ENCODE measurements at places on chromosomes 2 and 18.

- DNase-seq: no peak
These were observed 1.8 kb downstream of the RNF138 start for GRCh38 chr18:32093523-32093922.

DNA sequence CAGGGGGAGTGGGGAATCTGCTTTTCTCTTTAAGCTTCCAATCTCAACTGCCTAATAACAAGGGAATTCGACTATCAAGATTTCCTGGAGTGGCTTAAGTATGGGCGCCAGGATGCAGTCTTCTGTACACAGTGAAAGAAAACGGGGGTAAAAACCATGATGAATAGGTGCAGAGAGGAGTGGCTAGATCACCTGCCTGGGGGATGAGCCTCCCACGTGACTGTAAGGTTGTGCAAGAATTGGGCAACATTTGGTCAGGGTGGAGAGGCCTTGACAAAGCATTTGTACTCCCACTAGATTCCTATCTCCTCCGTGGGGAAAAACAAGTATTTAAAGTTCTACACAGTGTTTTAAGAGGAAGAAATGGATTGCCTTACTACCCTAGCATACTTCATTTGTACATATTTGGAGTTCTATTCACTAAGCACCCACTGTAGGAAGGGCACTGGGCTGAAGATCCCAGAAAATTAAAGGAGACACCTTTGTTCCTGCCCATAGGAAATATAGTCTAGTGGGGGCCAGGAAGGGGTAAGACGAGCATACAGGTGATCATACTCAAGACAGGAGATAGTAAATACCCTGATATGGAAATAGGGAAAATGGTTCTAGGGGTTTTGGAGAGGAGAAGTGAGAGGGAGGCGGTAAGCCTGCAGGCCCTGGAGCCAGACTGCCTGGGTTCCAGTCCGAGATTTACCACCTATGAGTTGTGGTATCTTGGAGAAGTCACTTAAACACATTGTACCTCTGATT, 29.2 kb downstream of the EPAS1 start:
- no peak for DNase-seq

DNA sequence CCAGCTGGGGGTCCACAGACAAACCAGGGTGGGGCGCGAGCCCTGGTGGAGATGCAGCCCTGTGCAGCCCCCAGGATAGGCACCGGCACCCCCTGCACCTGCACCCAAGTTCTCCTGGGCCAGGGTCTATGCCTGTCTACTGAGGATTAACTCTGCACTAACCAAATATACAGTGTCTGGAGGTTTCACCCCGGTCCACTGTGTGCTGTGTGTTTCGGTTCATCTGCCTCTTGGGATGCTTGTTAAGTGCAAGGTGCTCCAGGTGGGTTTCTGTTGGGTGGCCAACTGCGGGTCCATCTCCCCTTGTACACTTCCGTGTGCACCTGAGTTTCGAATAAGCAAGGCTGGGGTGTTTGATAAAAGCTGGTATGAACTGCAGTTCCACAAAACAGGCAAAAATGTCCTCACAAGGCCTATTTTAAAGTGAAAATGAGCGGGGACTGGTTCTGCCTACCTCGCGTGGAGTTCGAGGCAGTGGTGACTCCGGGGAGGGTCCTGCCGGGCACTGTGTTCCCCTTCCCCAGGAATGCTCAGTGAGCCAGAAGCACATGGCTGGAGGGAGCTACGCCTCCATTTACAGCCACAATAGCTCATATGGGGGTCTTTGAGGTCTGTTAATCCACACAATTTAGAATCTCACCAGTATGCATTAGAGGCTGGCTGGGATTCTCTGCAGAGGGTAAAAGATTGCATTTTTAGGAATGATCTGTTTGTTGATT, 70.7 kb downstream of the EDAR start:
- DNase-seq: peak; percentile 40

DNA sequence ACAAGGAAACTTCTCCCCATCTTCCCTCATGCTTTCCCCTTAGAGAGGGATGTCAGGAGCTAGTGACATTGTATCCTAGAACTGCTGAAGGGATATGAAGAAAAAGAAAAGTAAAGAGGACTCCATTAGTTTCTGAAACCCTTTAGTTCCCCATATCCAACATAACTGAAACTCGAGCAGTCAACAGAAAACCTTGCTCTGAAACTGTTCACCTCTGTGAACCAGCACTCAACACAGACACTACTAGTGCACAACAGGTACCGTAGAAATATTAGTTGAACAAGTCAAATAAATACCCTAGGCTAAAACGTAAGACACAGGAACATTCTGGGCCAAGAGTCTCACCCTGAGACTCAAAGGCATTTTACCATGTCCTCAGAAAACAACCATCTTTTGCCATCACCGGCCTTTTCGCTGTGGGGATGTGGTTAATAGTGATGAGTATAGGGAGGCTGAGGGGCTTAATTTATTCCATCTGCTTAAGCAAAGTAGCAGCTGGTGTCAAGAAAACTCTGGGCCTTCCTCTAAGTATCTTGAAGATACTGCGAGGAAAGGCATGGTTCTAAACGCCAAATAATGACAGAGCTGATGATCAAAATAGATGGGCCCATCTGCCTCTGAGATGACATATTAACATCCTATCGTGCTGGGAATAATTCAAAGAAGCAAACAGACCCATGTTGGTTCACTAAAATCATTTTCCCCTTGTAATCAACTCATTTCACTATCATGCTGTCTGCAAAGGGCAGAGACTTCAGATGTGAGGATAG, 156.8 kb downstream of the STK39 start:
- no peak for DNase-seq

DNA sequence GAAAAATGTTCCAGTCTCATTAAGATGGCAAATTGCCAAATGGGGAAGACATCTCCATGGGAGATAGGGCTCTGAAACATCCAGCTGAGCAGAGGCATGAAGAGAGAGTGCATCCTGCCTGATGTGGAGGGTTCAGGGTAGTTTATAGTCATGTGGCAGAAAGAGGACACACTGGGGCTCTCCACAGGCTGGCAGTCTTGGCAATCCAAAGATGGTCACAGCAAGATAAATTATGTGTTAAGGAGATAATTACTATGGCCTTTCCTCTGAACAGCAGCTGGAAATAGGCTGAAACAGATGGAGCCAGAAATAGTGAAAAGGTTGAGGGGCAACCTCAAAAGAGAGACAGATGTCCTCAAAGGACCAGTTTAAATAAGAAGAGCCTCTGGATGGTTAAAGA, 97.2 kb downstream of the DCC start:
- DNase-seq: no peak

- peak; percentile 63 for DNase-seq
These were observed 9.0 kb downstream of the CAPN10 start for GRCh38 chr2:240595381-240596079.

GRCh38 chr18:80238651-80239260, 8.6 kb downstream of the PARD6G start:
- no peak for DNase-seq

DNA sequence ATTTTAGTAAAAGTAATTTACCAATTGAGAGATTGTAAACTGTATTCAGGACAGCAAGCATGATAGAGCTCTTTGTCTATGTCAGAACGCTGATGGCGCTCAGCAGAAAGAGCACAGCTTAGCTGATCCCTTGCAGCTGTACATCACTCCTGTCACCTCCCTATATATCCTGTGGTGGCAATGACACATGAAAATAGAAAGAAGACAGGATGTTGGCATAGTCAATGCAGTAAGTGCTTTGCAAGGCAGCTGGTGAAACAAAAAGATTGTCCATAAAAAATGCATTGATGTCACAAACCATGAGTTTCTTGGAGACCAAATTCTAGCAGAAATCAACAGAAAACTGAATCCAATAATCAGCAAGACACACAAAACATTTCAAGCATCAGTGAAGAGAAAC, 221.5 kb downstream of the RIT2 start:
- DNase-seq: no peak

DNA sequence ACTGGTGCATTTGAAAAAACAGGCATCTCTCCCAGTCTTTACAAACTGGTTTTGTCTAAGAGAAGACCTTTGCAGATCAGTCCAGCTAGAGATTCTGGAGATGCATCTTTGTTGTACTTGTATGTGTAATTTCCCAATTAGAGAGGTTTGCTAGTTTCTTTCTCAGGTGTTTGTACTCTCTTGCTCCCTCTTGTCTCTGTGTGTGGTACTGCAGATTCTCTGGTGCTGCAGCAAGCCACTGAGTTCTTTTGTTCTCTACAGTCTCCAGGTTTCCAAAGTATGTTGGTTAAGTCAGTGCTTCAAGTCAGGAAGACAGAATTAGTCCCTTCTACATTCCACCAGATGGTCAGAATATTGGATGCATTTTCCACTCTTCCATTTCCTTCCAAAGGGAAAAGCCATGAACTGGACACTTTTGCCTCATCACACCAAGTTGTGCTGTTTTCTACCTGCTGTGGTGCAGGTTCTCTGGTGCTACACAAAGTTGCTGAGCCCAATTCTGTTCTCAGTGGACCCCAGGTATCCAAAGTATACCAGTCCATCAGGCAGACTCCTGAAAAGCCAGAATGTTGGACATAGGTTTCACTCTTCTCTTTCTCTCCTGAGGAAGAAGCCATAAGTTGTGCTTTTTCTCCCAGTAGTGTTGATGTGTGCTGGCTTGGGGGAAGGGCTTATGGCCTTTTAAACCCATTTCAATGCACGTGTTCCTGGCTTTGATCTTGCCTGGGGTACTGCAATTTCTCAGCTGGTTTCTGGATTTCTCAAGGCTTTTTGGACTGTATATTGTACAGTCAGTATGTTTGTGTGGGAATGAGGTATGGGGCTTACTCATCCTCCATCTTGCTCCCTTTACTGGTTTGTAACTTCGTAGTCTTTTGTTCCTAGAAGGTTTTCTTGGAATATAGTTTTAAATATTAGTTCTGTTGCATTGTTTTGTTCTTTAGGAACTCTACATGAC, 29.8 kb downstream of the EPC2 start:
- no peak for DNase-seq
